ENCODE measurements at places on chromosomes 1 and 21.

- H3K36me3 ChIP-seq: peaks cover 5% of the 10 kb centered on the region
- H3K4me3 ChIP-seq: no peak overlapping the region
- H3K27me3 ChIP-seq: no peaks in the 10 kb centered on the region
These were observed 161.1 kb downstream of the EDEM3 start for GRCh38 chr1:184593597-184593996.

- H3K27ac ChIP-seq: no peak overlapping the region
- no peak for DNase-seq
These were observed 19.8 kb downstream of the TNFRSF1B start for GRCh38 chr1:12186679-12186985.

- H3K4me3 ChIP-seq: no peak overlapping the region
- no peak for DNase-seq
- H3K27me3 ChIP-seq: no peaks in the 10 kb centered on the region
- H3K4me1 ChIP-seq: no peaks in the 10 kb centered on the region
These were observed 73.5 kb upstream of the LRRC7 start for GRCh38 chr1:69494221-69494620.

DNA sequence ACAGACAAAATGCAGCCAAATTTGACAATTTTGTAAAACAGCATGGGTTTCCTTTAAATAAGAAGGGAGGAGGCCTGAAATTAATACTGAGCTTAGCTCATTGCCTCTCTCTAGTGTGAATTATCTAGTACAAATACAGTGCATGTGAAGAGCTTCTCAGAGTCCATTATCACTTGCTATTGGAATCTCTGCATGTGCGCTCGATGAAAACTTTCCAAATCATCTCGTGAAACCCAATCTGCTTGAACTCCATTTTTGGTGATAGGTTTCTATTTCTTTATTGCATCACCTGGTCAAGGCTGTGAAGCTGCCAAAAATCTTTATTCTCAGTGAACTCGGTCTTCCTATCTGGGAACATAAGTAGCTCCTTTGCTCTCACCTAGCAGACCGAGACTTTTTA is 49.5 kb upstream of the LYPLAL1 start:
- no peaks in the 10 kb centered on the region for H3K27me3 ChIP-seq
- no peak overlapping the region for H3K4me3 ChIP-seq
- H3K4me1 ChIP-seq: no peaks in the 10 kb centered on the region

DNA sequence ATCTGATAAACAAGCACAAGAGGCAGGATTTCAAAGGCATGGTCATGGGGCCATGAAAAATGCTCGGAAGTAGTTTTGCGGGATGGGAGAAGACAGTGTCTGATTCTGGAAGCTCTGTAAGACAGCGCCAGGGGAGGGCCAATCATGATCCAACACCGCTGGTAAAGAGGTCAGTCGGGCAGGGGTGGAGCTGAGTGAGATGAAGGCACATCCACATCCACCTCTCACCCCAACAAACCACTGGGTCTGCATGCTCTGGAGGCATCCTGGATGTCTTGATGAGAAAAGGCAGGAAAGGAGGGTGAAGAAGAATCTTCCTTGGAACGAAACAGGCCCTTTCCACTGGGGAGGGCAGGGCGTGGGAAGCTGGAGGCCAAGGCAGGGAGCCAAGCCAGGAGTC is 288.3 kb downstream of the PCP4 start:
- H3K27me3 ChIP-seq: no peaks in the 10 kb centered on the region
- no peak overlapping the region for H3K27ac ChIP-seq
- H3K36me3 ChIP-seq: no peaks in the 10 kb centered on the region
- no peak for DNase-seq
- peaks cover 6% of the 10 kb centered on the region for H3K4me1 ChIP-seq

GRCh38 chr1:7707527-7707926 is 63.6 kb upstream of the VAMP3 start:
- no peak overlapping the region for H3K4me3 ChIP-seq
- no peak for DNase-seq
- no peak overlapping the region for H3K27ac ChIP-seq

GRCh38 chr21:35291973-35292627 is 243.0 kb upstream of the RUNX1 start:
- no peak overlapping the region for H3K27ac ChIP-seq
- H3K36me3 ChIP-seq: no peaks in the 10 kb centered on the region
- DNase-seq: no peak
- peaks cover 15% of the 10 kb centered on the region for H3K4me1 ChIP-seq

- no peak overlapping the region for H3K4me3 ChIP-seq
- no peaks in the 10 kb centered on the region for H3K36me3 ChIP-seq
- no peak overlapping the region for H3K27ac ChIP-seq
- no peak for DNase-seq
- H3K27me3 ChIP-seq: no peaks in the 10 kb centered on the region
These were observed 24.3 kb upstream of the ENO1 start for GRCh38 chr1:8902765-8903164.

- no peaks in the 10 kb centered on the region for H3K36me3 ChIP-seq
- H3K4me3 ChIP-seq: no peak overlapping the region
- H3K4me1 ChIP-seq: peaks cover 6% of the 10 kb centered on the region
- no peak for DNase-seq
These were observed 16.8 kb upstream of the ERVH48-1 start for GRCh38 chr21:42942244-42942643.

GRCh38 chr1:206479183-206480125 is 9.2 kb downstream of the IKBKE start:
- peak; percentile 83 for DNase-seq
- no peaks in the 10 kb centered on the region for H3K4me1 ChIP-seq
- no peaks in the 10 kb centered on the region for H3K27me3 ChIP-seq
- H3K27ac ChIP-seq: no peak overlapping the region

DNA sequence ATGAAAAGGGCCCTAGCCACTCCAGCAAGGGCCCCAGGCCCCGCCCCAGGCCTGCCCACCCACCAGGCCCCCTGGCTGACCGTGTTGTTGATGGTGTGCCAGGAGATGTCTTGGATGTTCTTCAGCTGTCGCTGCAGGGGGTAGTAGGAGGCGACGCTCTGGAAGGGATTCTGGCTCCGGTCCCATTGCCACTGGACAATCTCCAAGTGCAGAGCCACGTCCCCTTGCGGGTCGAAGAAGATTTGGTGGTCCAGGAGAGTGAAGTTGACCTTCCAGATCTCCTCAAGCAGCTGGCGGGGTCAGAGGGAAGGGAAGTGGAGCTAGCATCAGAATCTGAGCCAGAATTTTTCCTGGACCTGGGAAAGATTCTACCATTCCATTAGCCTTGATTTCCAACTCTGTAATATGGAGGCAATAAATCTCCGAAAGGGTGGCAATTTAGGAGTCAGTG is 10.2 kb downstream of the TAS1R2 start:
- no peak overlapping the region for H3K4me3 ChIP-seq
- no peaks in the 10 kb centered on the region for H3K4me1 ChIP-seq
- no peaks in the 10 kb centered on the region for H3K36me3 ChIP-seq
- no peak overlapping the region for H3K27ac ChIP-seq
- H3K27me3 ChIP-seq: peaks cover 84% of the 10 kb centered on the region

DNA sequence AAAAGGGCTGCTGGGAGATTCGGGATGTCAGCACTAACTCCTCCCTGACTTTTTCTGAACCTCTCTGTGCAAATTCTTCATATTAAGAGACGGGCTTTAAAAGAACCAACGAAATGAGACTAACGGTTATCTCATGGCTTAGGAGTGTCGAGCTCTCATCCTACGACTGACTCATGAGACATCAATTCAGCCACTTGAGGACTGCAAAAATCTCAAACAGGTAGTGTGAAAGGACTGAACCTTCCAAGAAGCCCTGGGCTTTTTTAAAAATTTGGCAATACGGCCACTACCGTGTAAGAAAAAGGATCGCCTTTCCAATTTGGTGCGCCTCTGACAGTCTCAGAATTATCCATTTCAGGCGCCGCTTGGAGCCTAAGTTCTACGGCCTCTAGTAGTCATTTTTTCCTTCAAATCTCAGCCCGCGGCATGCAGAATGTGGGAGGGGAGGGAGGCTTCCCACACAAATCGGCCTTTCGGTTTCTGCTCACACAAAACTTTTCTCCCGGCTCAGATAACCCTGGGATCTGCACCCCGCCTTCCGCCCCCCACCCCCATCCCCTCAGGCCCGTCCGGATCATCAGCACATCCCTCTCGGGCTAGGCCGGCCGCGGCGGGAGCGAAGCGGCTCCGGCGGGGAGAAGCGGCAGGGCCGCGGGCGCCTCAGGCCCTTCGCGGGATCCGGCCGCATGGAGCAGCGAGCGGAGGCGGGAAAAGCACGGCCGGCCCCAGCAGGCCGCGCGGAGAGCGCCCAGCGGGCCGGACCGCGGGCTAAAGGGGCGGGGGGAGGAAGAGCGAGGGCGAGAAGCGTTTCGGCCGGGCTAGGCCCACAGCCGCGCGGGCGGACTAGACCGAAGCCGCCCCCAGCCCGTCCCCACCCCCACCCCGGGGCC is 618 bp downstream of the HNRNPR start:
- peak overlapping the region; percentile 91 for H3K4me3 ChIP-seq
- H3K36me3 ChIP-seq: peaks cover 12% of the 10 kb centered on the region
- H3K4me1 ChIP-seq: peaks cover 43% of the 10 kb centered on the region
- peak overlapping the region; percentile 99 for H3K27ac ChIP-seq
- peaks cover 12% of the 10 kb centered on the region for H3K27me3 ChIP-seq
- peak; percentile 80 for DNase-seq

Data from neural progenitor cell (in vitro differentiated cells).